ENCODE measurements at places on chromosomes 7 and 10. TPM values are rescaled to one million over a fixed set of nuclear protein-coding genes. Genes with fewer than 3 reads are reported as not detected.

- no peak for DNase-seq
These were observed 95.6 kb downstream of the ST7 start for GRCh38 chr7:117048882-117049281.

DNA sequence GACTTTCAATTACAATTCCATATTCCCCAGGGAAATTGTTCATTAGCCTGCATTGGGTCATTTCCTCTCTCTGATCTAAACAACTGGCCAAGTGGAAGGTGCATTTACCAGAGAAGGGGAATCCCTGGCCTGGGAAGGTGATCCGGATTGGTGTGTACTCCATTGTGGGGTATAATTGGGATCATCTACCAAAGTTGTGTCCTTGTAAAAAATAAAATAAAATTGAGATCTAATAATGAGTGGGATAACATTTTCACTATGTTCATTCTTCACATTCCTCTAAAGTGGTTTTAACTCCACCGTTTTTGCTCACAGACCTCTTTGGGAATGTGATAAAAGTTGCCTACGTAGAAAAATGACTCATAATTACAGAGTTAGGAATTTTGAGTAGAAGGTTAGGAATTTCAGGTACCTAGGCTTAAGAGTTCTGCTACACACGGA lies 22.8 kb downstream of the ARL5B start:
- no peak for DNase-seq

ST8SIA6 gene
- polyA plus RNA-seq: 0.20 TPM

CRYGN gene
- polyA plus RNA-seq: not detected

DNA sequence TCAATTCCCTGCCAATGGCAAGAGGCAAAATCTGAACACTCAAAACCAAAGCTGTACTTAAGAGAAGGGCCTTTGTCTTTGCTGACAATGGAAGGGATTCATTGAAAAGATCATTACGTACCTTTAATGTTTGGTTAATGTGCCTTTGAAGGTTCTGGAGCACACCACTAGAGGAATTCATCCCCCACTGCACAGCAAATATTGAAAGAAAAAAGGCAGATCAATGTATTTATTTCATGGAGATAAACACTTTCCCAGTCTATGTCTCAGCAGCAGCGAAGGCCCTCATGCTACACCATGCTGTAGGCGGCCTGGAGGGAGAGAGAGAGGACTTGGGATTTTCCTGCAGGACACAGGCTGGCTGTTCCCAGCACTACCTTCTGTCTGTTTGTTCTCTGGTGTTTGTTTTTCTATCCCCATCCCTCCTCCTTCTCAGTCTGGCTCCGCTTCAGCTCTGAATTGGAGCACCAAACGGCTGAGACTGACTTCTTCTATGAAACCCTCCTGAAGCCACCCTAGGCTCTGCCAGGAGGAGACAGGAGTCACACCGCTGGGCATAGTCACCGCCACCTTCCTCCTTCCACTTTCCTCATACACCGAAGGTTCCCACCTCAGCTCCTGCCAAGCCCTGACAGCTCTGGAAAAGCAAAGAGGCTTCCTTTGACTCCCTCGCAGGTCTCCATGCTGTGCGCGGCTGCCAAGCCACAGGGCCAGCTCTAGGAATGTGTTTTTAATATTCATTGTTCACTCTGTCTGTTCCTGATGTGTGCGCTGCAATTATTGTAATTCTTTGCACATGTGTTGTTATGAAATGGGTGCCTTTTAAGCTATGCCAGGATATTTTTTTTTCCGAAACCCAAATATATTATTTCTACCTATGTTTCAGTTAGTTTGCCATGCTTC lies 301.5 kb downstream of the FZD1 start:
- peak; percentile 36 for DNase-seq

A1CF gene
- polyA plus RNA-seq: 0.13 TPM

MYPN gene
- 1.5 TPM for polyA plus RNA-seq

DNA sequence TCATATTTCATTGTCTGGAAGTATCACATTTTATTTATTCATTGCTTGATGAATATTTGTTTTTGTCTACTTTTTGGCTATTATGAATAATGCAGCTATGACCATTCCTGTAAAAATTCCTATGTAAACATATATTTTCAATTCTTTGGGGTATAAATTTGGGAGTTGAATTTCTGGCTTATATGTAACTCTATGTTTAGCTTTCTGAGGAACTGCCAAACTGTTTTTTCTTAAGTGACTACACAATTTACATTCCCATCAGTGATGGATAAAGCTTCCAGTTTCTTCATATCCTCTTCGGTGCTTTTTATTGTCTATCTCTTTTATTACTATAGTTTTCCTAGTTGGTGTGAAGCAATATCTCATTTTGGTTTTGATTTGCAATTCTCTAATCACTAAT lies 115.6 kb upstream of the CXCL12 start:
- no peak for DNase-seq

ANKRD30A gene
- 1.0 TPM for polyA plus RNA-seq

SPDYE16 gene
- not detected for polyA plus RNA-seq

DNA sequence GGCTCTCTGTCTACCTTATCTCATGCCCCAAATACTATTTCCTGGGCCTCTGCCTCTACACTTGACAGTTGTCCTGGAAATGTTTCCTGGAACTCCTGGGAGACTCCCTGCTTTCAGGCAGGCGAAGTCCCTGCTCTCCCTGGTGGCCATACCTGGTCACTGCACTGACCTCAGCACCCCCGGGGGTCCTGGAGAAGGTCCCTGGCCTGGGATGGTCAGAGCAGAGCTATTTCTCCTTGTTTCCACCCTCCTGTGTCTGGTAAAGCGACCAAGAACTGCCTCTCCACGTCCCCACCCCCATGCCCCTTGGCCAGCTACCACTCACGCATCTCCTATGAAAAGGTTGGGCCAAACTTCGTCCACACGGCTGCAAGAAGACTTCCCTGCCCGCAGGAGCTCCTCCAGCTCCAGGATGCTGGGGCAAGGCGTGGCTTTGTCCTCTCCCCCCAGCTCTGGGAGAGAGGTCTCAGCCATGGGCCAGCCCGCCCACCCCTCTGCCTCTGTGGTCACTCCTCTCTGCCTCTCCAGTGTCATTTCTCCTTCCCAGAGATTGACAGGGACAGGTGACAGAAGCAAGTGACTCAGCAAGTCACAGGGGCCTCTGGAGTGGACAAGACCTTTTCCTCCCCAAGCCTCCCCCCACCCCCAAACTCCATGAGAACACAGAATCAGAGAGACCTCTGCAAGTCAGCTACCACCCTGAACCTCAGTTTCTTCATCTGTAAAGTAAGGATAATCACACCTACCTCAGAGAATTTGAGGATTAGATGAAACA lies 2.6 kb upstream of the SAMD8 start:
- DNase-seq: peak; percentile 89

DNA sequence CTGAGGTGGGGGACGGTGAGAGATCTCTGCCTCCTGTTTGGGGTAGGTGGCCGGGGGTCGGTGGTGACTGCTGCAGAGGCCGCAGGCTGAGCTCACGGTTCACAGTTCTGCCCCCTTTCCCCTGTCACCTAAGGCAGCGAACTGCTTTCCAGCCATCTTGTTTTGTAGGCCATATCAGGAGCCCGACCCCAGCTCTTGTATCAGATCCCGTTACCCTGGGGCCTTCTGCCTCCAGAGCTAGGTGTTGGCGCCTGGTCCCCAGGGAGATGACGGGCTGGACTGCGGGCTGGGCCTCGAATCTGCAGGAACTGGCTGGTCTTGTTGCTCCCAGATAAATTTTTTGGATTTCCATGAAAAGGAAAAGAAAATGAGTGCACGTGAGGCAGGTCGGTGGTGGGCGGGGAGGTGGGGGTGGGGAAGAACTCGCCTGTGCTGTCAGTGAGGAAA lies 183.0 kb downstream of the DNAJB6 start:
- DNase-seq: no peak

- DNase-seq: no peak
These were observed 122.1 kb downstream of the LRMDA start for GRCh38 chr10:75553550-75553949.

- no peak for DNase-seq
These were observed 49.9 kb downstream of the CHST15 start for GRCh38 chr10:124043310-124044142.

GNGT1 gene
- not detected for polyA plus RNA-seq
